ENCODE measurements at places on chromosomes 13 and 19.

- no peak for DNase-seq
These were observed 11.4 kb downstream of the MCF2L start for GRCh38 chr13:112980434-112980833.

- no peak for DNase-seq
These were observed 127.9 kb upstream of the SOX1 start for GRCh38 chr13:111938741-111939665.

- DNase-seq, result no peak
These were observed 7.0 kb downstream of the MOB3A start for GRCh38 chr19:2089001-2089711.

DNA sequence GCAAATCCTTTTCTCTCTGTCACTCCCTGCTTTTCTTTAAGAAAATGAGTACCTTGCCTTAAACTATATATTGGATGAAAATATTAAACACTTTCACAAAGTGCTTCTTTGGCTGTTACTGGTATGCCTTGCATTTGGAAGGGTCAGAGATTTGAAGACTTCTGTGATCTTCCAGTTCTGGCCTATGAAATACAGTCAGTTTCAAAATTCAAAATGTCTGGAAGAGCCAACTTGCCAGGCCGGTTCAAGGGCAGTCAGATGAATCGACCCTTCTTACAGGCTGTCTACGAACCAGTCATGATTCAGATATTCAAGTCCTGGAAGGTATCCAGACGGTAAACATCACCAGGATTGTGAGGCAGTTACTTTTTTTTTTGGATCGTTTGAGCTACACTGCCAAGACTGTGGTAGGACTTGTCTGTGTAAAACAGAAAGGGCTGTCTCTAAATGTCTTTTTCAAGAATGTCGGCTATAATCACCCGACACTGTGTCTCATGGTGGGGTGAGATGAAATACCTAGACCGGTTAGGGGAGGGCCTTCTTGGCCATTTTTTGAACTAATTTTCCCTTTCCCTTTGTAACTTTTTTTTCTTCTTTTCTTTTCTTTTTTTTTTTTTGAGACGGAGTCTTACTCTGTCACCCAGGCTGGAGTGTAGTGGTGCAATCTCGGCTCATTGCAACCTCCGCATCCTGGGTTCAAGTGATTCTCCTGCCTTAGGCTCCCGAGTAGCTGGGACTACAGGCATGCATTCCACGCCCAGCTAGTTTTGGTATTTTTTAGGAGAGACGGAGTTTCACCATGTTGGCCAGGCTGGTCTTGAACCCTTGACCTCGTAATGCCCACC, 11.2 kb downstream of the ACTN4 start:
- no peak for DNase-seq

GRCh38 chr19:32646556-32646955, 28.4 kb downstream of the ANKRD27 start:
- DNase-seq, result no peak

DNA sequence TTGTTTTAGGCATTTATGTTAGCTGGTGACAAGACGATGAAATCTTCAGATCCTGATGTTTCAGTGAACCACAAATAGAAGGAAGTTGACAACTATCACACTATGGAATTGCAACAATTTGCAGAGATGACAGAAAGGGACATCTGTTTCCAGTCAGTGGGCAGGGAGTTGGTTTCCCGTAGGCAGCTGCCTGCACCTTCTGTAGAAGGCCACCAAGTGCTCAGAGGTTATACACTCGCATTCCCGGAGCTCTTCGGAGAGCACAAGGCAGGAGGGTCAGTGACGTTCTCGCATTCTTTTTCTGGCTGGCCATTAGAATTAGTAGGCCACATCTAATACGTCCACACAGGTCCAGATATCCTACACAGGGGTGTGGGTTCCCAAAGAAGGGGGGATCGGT, 129.4 kb downstream of the SHISA2 start:
- DNase-seq, result no peak

- no peak for DNase-seq
These were observed 22.8 kb upstream of the LRP3 start for GRCh38 chr19:33171222-33171795.

GRCh38 chr13:50676602-50677001, 166.9 kb downstream of the DLEU7 start:
- peak; percentile 7 for DNase-seq

GRCh38 chr13:95463531-95463930, 89.0 kb upstream of the CLDN10 start:
- DNase-seq, result no peak

GRCh38 chr13:68667863-68668262, 1437.7 kb upstream of the PCDH9 start:
- DNase-seq, result no peak
